ENCODE measurements at places on chromosomes 3 and 15.

DNA sequence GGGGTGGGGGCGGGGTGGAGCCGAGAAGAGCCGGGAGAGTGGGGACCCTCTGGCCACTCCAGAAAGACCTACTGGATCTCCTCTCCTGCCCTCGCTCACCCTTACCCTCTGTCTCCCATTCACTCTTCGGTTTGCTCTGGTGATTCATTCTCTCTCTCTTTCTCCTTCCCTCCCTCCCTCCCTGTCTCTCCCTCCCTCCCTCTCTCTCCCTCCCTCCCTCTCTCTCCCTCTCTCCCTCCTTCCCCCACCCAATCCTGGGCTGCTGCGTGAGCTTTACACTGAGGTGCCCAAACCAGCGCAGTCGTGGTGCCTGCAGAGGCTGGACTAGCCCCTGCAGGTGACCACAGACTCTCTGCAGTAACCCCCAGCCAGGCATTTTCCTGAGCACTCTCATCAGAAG lies 32.2 kb upstream of the ADAMTS17 start:
- no peak for DNase-seq

GRCh38 chr15:88630141-88630721 lies 8.6 kb upstream of the ISG20 start:
- DNase-seq: no peak

DNA sequence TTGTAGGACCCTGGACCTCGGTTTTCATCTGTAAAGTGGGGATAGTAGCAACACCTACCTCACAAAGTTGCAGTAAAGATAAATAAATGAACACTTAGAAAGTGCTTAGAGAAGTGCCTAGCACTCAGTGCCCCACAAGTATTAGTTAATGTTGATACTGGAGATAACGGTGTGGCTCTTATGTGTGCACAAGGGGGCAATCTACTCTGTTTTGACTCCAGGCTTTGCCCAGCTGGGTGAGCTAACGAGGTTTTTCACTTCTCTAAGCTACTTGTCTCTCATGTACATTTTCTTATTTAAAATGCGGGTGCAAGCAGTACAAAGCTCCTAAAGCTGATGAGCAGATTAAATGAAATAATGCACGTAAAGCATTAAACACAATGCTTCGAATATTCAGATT lies 193.5 kb upstream of the ICE2 start:
- DNase-seq: no peak

GRCh38 chr3:150300388-150300787 lies 107.7 kb upstream of the TSC22D2 start:
- DNase-seq: no peak

- no peak for DNase-seq
These were observed 32.7 kb downstream of the ARL14 start for GRCh38 chr3:160709477-160710182.

DNA sequence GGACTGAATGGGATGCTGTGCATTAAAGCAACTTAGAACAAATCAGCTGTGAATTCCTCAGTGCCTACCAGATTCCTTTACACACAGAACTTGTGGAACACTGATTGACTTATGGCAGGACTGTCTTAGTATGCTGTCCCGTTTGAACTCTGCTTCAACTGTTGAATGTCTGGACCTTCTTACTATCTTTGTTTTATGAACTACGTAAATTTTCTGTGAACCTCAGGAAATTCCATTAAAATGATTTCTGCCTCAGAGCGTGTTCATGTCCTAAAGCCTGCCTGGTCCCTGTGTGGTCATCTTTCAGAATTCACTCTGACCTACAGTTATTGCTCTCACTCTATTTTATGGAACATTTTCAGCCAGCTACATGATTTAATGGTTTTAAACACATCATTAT lies 29.4 kb upstream of the FBN1 start:
- no peak for DNase-seq

DNA sequence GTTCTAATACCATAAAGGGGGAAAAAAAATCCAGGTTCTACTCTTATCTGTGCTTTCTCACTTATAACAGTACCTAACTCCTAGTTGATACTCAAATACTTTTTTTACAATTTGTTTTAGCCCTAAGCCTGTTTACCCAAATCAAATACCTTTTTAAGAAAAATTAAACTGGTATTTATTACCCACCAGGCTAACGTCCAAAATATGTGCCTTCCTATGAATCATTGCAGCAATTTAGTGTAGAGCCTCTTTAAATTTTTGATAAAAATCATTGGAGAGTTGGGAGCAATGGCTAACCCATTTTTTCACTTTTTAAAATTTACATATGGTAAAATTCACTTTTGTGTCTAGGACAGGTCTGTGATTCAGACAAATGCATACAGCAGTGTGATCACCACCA lies 27.9 kb downstream of the FILIP1L start:
- no peak for DNase-seq

DNA sequence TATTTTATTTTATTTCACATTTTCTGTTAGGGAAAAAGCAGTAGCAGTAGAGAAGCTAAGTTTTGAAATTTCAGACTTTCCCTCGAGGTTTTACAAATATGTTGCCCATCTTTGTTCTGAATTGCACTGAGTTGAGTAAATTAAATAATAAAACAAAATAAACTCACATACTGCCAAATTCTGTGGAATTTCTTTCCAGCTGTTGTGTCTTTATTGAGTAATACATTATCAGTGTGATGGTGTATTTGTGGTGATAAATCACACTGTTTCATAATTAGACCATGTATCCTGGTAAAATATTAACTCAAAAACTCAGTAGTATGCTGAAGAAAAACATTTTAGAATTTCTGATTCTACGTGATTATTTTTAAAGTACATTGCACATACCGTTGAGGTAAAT lies 592.1 kb downstream of the SI start:
- DNase-seq: no peak

GRCh38 chr15:51619331-51620035 lies 3.1 kb downstream of the DMXL2 start:
- DNase-seq: no peak

DNA sequence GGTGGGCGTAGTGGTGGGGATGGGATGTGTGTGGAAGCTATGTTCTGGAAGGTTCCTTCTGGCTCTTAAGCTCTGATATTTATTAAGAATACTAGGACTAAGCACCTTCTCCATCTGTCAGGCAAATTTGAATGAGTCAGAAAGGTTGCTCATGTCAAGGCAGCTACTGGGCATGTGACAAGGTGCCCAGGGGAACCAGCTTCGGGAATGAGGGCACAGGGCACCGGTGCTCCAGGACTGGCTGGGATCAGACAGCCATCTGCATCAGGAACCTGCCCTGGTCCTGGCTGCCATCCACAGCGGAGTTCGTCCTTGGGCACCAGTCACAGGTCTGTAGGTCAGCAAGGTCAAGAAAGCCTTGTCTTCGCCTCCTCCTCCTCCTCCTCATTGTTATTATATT lies 32.5 kb downstream of the CA12 start:
- no peak for DNase-seq

- DNase-seq: no peak
These were observed 870.2 kb downstream of the SI start for GRCh38 chr3:164208048-164208447.

GRCh38 chr15:47427463-47427862 lies 289.8 kb upstream of the SEMA6D start:
- no peak for DNase-seq

- no peak for DNase-seq
These were observed 53.0 kb downstream of the PCSK6 start for GRCh38 chr15:101436526-101436925.

- DNase-seq: no peak
These were observed 7.2 kb downstream of the ITIH3 start for GRCh38 chr3:52801839-52802238.

DNA sequence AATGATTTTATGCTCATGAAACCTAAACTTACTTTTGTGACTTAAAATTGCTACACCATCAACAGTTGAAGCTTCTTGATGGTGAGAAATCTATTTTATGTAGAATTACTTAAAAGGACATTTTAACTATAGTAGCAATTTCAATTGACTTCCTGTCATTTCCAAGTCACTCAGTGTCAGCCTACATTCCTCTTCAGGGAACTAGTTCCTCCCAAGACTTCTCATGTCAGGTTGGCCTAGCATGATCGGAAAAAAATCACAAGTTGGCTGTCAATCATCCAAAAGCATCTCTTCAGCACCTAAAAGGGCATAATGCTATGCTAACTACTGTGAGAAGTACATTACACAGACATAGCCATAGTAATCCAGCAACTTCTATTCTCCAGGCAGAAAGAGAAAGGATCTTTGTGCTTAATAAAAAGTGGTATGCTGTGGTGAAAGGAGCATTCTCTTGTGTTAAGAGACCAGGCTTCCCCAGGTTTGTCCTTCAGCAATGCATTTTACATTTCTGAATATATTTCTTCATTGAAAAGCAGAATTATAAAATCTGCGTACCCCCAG lies 893.7 kb downstream of the AGBL1 start:
- no peak for DNase-seq

DNA sequence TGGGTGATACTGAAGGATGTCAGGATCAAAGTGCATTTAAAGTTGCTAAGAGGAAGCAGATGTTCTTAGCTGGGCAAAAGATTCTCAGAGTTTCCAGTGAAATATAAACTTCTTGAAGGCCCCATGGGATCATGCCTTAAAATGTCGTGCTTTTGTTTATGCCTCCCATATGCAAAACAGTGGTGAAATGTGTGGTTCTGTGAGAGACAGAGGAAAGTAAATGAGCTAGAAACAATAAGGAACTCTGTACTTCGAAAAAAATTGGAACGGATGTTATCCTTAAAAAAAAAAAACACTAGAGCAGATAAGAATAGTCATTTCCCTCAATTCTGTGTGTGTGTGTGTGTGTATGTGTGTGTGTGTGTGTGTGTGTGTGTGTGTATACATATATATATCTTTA lies 497.0 kb upstream of the TBL1XR1 start:
- DNase-seq: no peak

- no peak for DNase-seq
These were observed 2.1 kb downstream of the CMC1 start for GRCh38 chr3:28243424-28244106.

GRCh38 chr3:111976254-111976653 lies 2.6 kb upstream of the ABHD10 start:
- no peak for DNase-seq

DNA sequence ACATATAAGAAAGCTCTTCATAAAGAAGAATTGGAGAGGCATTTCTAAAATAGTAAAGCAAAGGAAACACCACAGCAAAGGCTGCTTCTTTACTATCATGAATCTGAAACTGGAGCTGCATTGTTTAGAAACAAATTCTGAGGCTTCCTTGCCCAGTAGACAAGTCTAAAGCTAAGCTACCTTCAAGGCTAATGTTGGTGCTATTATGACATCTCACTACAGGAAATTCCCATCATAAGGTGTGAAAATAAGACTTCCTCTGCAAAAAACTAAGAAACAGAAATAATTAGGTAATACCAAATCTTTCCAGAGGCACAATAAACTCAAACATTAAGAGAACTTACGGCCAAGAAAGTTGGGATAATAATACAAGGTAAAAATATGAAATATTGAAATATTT lies 89.9 kb upstream of the P3H2 start:
- no peak for DNase-seq

DNA sequence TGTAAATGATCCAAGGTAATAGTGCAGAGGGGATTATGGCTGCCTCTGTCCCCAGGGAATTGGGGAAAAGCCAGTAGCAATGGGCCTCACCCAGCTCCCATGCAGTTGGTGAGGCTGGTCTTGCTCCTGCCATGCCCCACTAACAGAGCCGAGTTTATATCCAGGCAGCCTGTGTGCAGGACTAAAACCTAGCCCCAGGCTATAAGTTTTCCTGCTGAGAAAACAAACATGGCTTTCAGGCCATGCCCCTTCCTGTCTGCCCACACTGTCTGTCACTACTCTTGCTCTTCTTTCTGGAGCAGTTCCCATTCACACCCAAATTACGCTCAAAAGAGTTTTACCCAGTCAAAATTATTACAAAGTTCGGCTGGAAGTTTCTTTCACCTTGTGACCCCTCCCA lies 73.5 kb upstream of the SPATA16 start:
- DNase-seq: no peak

GRCh38 chr3:178964551-178964950 lies 107.1 kb downstream of the ZMAT3 start:
- DNase-seq: no peak

DNA sequence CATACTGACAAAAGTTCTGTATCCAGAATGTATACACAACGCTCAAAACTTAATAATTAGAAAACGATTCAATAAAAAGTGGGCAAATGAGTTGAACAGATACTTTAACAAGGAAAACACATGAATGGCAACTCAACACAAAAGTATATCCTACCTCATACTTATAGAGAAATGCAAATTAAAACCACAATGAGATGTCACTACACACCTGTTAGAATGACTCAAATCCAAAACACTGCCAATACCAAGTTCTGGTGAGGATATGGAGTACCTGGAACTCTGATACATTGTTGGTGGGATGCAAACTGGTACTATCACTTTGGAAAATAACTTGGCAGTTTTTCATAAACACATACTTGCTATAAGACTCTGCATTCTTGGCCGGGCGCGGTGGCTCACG lies 42.1 kb downstream of the PRTG start:
- DNase-seq: no peak

- no peak for DNase-seq
These were observed 143.7 kb downstream of the NR1D2 start for GRCh38 chr3:24088782-24089181.

- no peak for DNase-seq
These were observed 600.5 kb downstream of the EDEM1 start for GRCh38 chr3:5787861-5788488.

DNA sequence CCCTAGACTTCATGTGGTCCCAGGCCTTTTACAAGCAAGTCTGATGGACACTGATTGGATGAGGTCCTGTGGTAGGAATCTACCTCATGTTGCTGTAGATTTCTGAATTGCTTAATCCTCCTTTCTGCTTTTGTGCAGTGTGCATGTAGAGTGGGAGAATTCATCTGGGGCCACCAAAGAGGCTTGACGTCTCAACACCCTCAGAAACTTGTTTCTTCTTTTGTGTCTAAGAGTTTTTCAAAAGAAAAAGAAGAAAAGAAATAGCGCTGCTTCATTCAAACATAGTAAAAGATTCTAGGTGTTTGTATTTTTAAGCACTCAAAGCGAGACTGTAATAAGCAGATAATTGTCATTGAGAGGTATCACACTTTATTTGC lies 46.2 kb downstream of the NR1D2 start:
- no peak for DNase-seq

- no peak for DNase-seq
These were observed 74.5 kb downstream of the FOXP1 start for GRCh38 chr3:71509066-71509465.

DNA sequence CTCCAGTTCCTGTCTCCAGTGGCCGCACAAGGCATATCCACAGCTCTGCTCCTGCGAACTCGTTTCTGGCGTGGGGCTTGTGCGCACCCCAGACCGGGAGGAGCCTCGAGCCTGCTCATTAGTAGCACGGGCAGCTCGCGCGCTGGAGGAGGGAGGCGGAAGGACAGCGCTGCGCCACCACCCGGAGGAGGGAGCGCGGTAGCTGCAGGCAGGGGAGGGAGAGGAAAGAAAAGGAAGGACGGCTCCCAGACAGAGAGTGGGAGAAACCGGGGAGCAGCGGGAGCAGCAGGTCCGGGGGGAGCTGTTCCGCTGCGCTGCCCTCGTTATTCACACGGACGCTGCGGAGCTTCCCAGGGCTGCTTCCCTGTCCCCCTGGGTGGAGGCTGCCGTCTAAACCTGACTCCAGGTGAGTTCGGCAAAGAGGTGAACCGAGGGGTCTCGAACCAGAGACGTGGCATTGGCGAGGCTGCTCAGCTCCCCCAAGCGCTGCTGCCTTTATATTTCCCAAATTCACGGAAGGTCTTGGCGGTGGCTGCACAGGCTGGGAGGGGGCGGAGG lies 121.3 kb upstream of the ZNF717 start:
- no peak for DNase-seq

GRCh38 chr3:172152874-172153273 lies 113.5 kb downstream of the FNDC3B start:
- no peak for DNase-seq

GRCh38 chr15:77727635-77728304 lies 95.1 kb upstream of the LINGO1 start:
- no peak for DNase-seq

GRCh38 chr3:58234516-58234931 lies 3.1 kb upstream of the ABHD6 start:
- no peak for DNase-seq

Measured in activated naive CD4-positive, alpha-beta T cell treated with anti-CD3 and anti-CD28 coated beads, Interleukin-2, amount 50 U/mL, for 16 hours (primary cell).